ENCODE measurements at places on chromosomes 1 and 21.

DNA sequence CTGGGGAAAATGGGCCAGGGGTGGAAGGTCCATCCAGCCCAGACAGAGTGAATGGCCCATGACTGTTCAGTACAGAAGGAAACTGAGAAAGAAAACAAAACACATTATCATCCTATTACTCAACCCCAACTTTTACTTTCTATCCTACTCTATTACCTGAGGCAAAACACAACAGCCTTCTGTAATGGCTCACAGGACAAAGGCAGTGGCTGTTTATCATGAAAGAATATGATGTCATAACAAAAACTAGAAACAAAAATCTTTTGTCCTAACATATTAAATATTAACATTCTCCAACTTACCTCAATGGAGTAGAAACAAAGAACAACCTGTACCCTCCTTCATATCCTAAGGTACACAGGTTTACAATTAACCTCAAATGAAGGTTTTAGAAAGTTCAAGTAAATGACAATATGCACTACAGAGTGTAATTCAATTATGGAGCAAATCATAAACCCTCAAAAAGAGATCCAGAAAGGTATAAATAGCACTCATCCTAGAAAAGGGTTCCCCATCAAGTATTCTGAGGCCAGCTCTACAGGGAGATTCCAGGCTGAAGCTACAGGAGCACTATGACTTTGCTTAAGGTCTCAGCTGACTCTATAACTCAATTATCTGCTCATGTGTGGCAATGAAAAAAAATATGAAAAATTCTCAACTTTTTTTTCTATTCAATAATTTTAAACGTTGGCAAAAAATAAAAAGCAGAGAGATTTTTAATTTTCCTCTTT, 15.1 kb downstream of the ELK4 start:
- DNase-seq = no peak

GRCh38 chr1:186482661-186483255, 21.8 kb upstream of the PDC start:
- no peak for DNase-seq

GRCh38 chr1:219099307-219099706, 74.4 kb upstream of the LYPLAL1 start:
- no peak for DNase-seq

- DNase-seq = no peak
These were observed at the start of gene CTXND2 for GRCh38 chr1:150887018-150887417. Gene CTXND2 (plus strand): TSS chr1:150887136. CDS start chr1:150912315, 25,179 bp downstream.

DNA sequence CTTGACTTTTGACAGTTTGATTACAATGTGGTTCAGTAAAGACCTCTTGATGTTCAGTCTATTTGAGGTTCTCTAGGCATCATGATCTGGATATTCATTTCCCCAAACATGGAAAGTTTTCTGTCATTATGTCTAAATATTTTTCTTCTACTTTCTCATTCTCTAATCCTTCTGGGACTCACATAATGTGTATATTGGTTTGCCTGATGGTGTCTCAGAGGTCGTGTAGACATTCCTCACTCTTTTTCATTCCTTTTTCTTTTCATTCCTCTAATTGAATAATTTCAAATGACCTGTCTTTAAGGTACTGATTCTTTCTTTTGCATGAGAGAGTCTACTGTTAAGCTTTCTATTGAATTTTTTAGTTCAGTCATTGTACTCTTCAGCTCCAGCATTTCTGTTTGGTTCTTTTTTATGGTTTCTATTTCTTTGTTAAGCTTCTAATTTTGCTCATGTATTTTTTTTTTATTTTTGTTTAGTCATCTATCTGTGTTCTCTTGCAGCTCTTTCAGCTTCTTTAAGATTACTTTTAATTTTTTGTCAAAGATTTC, 158.4 kb downstream of the GDAP2 start:
- no peak for DNase-seq

DNA sequence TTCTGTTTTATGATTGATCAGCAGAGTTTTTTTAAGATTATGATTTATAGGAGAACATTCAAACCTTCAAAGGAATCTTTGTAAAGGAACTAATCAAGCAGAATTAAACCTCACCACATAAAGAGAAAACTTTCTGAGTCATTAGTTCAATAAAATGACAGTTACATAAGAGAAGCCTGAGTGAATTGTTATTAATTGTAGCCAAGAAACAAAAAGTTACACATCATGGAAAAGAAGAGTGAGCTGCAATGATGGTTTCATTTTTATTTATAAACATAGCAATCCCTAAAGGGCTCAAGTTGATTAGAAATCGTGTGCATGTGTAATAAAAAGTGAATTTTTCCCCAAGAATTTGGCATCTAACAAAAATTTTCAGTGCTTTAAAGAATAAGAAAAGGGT, 731.4 kb downstream of the LTN1 start:
- no peak for DNase-seq

Data from keratinocyte (primary cell).